ENCODE measurements at places on chromosomes 6 and 20. TPM values are rescaled to one million over a fixed set of nuclear protein-coding genes. Genes with fewer than 3 reads are reported as not detected.
A peak's percentile ranks its signal among the peaks of the same experiment; 100 is the strongest.

GRCh38 chr6:97293198-97293696 lies 10.2 kb upstream of the MMS22L start:
- H3K27me3 ChIP-seq: no peaks in the 10 kb centered on the region
- no peaks in the 10 kb centered on the region for H3K4me1 ChIP-seq
- H3K27ac ChIP-seq: no peak overlapping the region
- no peak for DNase-seq
- no peaks in the 10 kb centered on the region for H3K36me3 ChIP-seq

GRCh38 chr20:3092611-3093379 lies 8.3 kb upstream of the AVP start:
- no peaks in the 10 kb centered on the region for H3K4me1 ChIP-seq
- H3K4me3 ChIP-seq: no peak overlapping the region
- no peaks in the 10 kb centered on the region for H3K36me3 ChIP-seq

- no peaks in the 10 kb centered on the region for H3K36me3 ChIP-seq
- H3K27ac ChIP-seq: no peak overlapping the region
- no peak overlapping the region for H3K4me3 ChIP-seq
- no peaks in the 10 kb centered on the region for H3K4me1 ChIP-seq
These were observed 248.7 kb downstream of the ADGB start for GRCh38 chr6:146847426-146847825.

- no peaks in the 10 kb centered on the region for H3K4me1 ChIP-seq
- no peaks in the 10 kb centered on the region for H3K27me3 ChIP-seq
- no peak for DNase-seq
- H3K36me3 ChIP-seq: no peaks in the 10 kb centered on the region
- H3K27ac ChIP-seq: no peak overlapping the region
These were observed 77.5 kb downstream of the NCOA7 start for GRCh38 chr6:125868252-125868651.

GRCh38 chr20:32457479-32457986 lies 99.4 kb downstream of the ASXL1 start:
- H3K4me3 ChIP-seq: peak overlapping the region; percentile 7
- H3K27ac ChIP-seq: no peak overlapping the region
- H3K36me3 ChIP-seq: no peaks in the 10 kb centered on the region
- no peaks in the 10 kb centered on the region for H3K4me1 ChIP-seq

DNA sequence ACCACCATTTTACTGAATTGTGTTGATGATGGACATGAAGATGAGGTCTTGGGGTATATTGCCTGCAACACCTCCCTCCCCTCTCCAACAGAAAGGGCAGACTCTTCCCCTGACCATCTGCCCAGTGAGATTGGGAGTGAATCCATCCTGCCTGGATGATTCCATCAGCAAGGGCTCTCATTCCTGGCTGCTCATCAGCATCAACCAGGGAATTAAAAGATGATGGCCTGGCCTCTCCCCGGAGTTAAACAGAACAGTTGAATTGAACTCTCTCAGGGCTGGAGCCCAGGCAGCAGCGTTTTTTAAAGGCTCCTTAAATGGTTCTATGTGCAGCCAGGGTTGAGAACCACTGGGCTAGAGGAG lies 14.6 kb upstream of the MRPS18A start:
- H3K4me3 ChIP-seq: no peak overlapping the region
- DNase-seq: no peak
- no peaks in the 10 kb centered on the region for H3K4me1 ChIP-seq
- H3K27me3 ChIP-seq: no peaks in the 10 kb centered on the region
- peak overlapping the region; percentile 19 for H3K27ac ChIP-seq

GRCh38 chr6:166621114-166621540 lies 5.9 kb downstream of the RPS6KA2 start:
- H3K4me3 ChIP-seq: no peak overlapping the region
- no peaks in the 10 kb centered on the region for H3K36me3 ChIP-seq
- peaks cover 4% of the 10 kb centered on the region for H3K4me1 ChIP-seq

GRCh38 chr20:47566269-47566668 lies 64.6 kb downstream of the NCOA3 start:
- H3K4me1 ChIP-seq: peaks cover 3% of the 10 kb centered on the region
- no peaks in the 10 kb centered on the region for H3K36me3 ChIP-seq
- H3K27ac ChIP-seq: no peak overlapping the region
- no peaks in the 10 kb centered on the region for H3K27me3 ChIP-seq

DNA sequence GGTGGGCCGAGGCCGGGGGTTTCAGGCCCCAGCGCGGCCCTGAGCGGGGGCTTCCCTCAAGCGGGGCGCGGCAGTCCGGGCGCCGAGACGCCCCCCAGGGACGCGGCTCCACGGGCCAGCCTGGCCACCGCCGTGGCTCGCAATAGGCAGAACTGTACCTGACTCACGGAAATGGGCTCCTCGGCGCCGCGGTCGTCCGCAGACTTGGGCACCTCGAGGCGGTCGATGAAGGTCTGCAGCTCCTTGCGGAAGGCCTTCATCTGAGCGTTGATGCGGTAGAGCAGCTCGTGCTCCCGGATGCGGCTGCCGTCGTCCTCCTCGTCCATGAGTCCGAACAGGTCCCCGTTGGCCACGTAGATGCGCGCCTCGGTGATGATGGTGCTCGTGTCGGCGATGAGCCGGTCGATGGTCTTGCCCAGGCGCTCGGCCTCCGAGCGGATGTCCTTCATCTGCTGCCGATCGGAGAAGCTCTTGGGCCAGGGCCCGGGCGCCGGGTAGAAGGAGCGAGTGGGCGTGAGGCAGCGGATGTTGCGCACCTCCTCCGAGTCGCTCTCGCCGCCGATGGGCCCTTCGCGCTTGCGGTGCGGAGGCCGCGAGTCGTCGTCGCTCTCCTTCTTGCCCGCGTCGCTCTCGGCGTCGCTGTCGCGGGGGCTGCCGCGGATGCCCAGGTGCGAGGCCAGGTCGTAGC lies 16.1 kb upstream of the KIAA0408 start:
- H3K4me1 ChIP-seq: no peaks in the 10 kb centered on the region
- H3K27ac ChIP-seq: no peak overlapping the region
- H3K4me3 ChIP-seq: no peak overlapping the region
- H3K36me3 ChIP-seq: no peaks in the 10 kb centered on the region

GRCh38 chr6:125983246-125983945 lies 2.9 kb upstream of the TRMT11 start:
- H3K27me3 ChIP-seq: no peaks in the 10 kb centered on the region
- H3K27ac ChIP-seq: no peak overlapping the region
- DNase-seq: no peak

GRCh38 chr6:167219967-167220512 lies 62.3 kb upstream of the GPR31 start:
- no peaks in the 10 kb centered on the region for H3K4me1 ChIP-seq
- no peaks in the 10 kb centered on the region for H3K27me3 ChIP-seq
- H3K27ac ChIP-seq: no peak overlapping the region
- no peaks in the 10 kb centered on the region for H3K36me3 ChIP-seq
- DNase-seq: no peak
- H3K4me3 ChIP-seq: no peak overlapping the region

GRCh38 chr6:28565823-28566526 lies 40.3 kb downstream of the GPX5 start:
- H3K36me3 ChIP-seq: no peaks in the 10 kb centered on the region
- no peak overlapping the region for H3K4me3 ChIP-seq
- DNase-seq: no peak
- H3K4me1 ChIP-seq: no peaks in the 10 kb centered on the region
- H3K27me3 ChIP-seq: peaks cover 2% of the 10 kb centered on the region

- H3K4me1 ChIP-seq: no peaks in the 10 kb centered on the region
- no peak overlapping the region for H3K27ac ChIP-seq
- no peaks in the 10 kb centered on the region for H3K27me3 ChIP-seq
- DNase-seq: no peak
These were observed 34.2 kb downstream of the JARID2 start for GRCh38 chr6:15280028-15280427.

GRCh38 chr6:71404145-71404966 lies 115.7 kb downstream of the OGFRL1 start:
- H3K4me1 ChIP-seq: peaks cover 6% of the 10 kb centered on the region
- no peak overlapping the region for H3K27ac ChIP-seq
- DNase-seq: no peak
- no peaks in the 10 kb centered on the region for H3K27me3 ChIP-seq
- H3K4me3 ChIP-seq: peak overlapping the region; percentile 14

DNA sequence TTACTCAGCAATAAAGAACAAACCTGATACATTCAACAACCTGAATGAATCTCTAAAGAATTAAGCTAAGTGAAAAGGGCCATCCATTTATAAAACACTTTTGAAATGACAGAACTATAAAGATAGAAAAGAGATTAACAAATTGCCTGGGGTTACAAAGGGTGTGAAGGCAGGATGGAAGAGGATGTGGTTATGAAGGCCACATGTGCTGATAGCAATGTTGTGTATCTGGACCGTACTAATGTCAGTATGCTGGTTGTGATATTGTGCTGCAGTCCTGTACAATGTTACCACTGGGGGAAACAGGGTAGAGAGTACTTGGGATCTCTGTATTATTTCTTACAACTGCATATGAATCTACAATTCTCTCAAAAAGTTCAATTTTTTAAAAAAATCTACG lies 36.4 kb downstream of the ELOVL5 start:
- peaks cover 8% of the 10 kb centered on the region for H3K4me1 ChIP-seq
- H3K27me3 ChIP-seq: no peaks in the 10 kb centered on the region
- no peak overlapping the region for H3K4me3 ChIP-seq
- no peaks in the 10 kb centered on the region for H3K36me3 ChIP-seq

DNA sequence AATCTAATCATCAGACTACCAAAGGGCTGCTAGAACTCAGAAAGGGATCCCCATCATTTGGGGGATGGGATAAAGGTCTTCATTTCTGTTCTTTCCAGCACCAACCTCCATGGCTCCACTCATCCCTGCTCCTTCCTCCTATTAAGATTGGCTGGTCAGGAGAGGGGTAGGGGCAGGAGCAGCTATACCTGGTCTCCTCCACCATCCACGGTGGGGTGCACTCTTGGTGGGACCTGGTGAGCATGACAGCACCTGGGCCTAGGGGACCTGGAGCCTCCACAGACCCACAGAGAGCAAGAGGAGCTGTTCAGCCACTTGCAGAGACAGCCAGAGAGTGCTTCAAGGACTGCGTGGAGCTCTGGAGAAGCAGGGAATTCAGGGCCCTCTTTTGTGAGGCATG lies 6.1 kb upstream of the ULBP2 start:
- H3K27ac ChIP-seq: no peak overlapping the region
- no peaks in the 10 kb centered on the region for H3K27me3 ChIP-seq
- no peaks in the 10 kb centered on the region for H3K4me1 ChIP-seq
- no peak overlapping the region for H3K4me3 ChIP-seq

- H3K4me1 ChIP-seq: no peaks in the 10 kb centered on the region
- H3K27me3 ChIP-seq: no peaks in the 10 kb centered on the region
- H3K27ac ChIP-seq: no peak overlapping the region
- H3K4me3 ChIP-seq: no peak overlapping the region
These were observed 1.2 kb upstream of the EPPIN start for GRCh38 chr20:45548410-45548809.

GRCh38 chr6:135270676-135271536 lies 89.8 kb downstream of the MYB start:
- H3K36me3 ChIP-seq: no peaks in the 10 kb centered on the region
- no peak overlapping the region for H3K27ac ChIP-seq
- DNase-seq: no peak
- H3K4me1 ChIP-seq: no peaks in the 10 kb centered on the region

DNA sequence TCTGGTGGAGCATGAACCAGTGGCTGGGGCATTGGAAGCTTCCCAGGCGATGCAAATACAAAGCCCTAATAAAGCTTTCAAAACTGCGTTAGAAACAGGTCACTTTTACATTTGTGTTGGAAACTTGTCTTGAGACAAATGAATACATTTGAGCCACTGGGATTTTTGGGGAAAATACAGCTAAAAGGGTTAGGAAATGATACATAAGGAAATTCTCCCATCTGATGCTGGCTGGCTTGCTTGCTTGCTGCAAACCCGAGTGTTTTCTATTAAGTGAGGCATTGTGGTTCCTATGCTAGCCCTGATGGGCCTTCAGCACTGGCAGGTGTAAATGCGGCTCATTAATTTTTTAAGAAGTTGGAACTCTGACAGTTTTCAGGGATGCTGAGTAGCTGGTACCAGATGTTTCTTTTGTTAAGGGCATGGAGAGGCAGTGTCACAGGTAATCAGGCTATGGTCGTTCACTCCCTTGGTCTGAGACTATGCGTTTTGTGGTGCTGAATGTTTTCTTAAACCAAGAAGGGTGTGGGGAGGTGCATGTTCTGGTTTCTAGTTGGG lies 35.2 kb downstream of the RREB1 start:
- no peaks in the 10 kb centered on the region for H3K36me3 ChIP-seq
- H3K4me3 ChIP-seq: no peak overlapping the region
- H3K27ac ChIP-seq: peak overlapping the region; percentile 6
- DNase-seq: no peak
- H3K4me1 ChIP-seq: peaks cover 2% of the 10 kb centered on the region

DNA sequence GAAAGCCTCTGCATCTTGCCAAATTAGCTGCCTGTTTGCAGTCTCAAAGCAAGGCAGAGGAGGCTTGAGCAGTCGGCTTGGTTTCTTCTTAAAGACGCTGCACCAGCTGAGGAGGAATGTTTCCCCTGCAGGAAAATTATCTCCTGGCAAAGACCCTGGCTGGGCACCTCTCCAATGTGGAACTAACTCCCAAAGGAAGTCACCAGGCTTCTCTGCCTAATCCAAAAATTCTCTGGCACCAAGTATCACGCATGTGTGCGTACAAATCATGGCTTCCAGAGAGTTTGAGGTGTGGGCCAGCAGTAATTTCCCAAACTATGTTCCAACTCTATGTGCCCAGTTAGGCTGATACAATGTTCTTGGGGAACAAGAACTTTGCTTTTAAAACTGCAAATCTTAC lies 176.2 kb downstream of the KIF16B start:
- H3K4me3 ChIP-seq: no peak overlapping the region
- peaks cover 2% of the 10 kb centered on the region for H3K36me3 ChIP-seq
- peaks cover 3% of the 10 kb centered on the region for H3K4me1 ChIP-seq
- no peaks in the 10 kb centered on the region for H3K27me3 ChIP-seq
- no peak overlapping the region for H3K27ac ChIP-seq

DNA sequence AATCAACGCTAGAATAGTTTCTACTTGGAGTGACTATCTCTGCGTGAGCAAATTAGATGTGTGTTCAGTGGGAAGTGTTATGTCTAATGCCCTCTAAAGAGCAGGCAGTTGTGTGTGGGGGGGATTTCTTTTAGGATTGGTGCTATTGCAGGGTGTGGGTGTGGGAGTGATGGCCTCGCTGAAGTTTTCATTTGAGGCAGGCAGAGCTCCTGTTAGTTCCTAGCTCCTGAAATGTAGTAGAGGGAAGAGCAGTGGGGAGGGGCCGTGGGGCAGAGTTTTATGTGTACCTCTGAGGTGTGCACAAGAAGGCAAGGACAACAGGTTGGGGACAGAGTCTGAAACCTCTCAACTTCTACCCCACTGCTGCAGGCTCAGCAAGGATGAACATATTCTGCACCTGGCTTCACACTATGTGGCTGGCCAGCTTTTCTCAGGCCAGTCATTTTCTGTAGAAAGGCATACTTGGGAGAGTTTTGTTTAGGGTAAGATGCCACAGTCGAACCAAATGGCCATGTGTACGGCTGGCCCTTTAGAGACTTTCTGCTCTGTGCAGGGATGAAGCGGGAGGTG lies 229.2 kb upstream of the SUPT3H start:
- no peak overlapping the region for H3K4me3 ChIP-seq
- no peak overlapping the region for H3K27ac ChIP-seq
- DNase-seq: no peak
- H3K4me1 ChIP-seq: no peaks in the 10 kb centered on the region
- no peaks in the 10 kb centered on the region for H3K36me3 ChIP-seq
- no peaks in the 10 kb centered on the region for H3K27me3 ChIP-seq

- no peaks in the 10 kb centered on the region for H3K4me1 ChIP-seq
- H3K27ac ChIP-seq: no peak overlapping the region
- DNase-seq: no peak
- no peaks in the 10 kb centered on the region for H3K36me3 ChIP-seq
These were observed 114.0 kb upstream of the FLRT3 start for GRCh38 chr20:14451458-14451857.

Gene SOX18
- total RNA-seq: 186 TPM

Gene NRN1
- 31.6 TPM for total RNA-seq

Gene HINT3
- 16.2 TPM for total RNA-seq

Gene ARG1
- total RNA-seq: 0.87 TPM

Gene NOX3
- not detected for total RNA-seq

Gene RGS17
- 2.2 TPM for total RNA-seq

Gene PPARD
- 27.7 TPM for total RNA-seq

Gene PAK5
- 0.33 TPM for total RNA-seq

Gene PPP1R10
- 69.9 TPM for total RNA-seq

Gene SIRT5
- 9.8 TPM for total RNA-seq

Gene SPEF1
- total RNA-seq: not detected
